ENCODE measurements at places on chromosomes 6 and 20.

DNA sequence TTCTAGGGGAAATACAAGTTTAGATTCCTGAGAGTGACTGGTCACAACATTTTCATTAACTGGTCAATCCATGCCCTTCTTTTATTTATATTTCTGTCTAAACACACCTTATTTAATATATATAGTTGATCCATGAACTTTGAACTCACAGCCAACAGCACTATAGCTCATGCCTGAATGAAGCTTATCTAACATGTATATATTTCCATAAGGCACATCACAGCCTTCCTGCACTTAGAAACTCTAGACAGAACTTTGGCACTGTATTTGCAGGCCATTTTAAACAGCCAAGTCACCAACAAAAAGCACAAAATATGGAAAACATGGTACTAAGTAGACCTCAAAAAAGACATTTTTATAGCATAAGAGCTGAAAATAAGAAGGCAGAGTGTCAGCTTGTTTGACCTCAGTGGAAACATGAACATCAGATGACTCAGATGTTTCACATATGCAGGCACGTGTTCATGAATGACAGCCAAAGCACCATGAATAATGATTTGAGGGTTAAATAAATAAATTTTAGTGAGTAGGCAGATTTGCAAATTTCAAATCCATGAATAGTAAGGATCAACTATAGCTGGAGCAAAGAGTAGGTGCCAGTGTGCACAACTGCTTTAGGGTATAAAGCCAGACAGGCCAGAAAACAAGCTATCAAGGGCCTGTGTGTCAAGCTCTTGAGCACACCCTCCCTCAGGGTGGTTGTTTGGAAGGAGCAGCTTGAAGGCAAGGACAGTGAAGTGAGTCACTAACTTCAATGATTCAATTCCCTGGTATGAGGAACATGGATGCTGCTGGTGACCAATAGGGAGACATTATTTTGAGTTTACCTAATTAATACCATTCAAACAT is 88.9 kb upstream of the NT5E start:
- DNase-seq, result no peak

GRCh38 chr20:44415833-44416715 is 59.6 kb upstream of the TTPAL start:
- DNase-seq, result no peak

GRCh38 chr6:6583836-6584235 is 4.7 kb upstream of the LY86 start:
- peak; percentile 42 for DNase-seq

GRCh38 chr6:13175759-13176158 is 152.6 kb downstream of the TBC1D7 start:
- no peak for DNase-seq

- DNase-seq, result no peak
These were observed 127.1 kb upstream of the MLIP start for GRCh38 chr6:53984163-53984562.

- DNase-seq, result no peak
These were observed 121.3 kb upstream of the PTPN1 start for GRCh38 chr20:50388733-50389437.

All from DND-41 (cell line).